HS-5 (cell line): ENCODE measurements at places on chromosomes 16 and 17.

DNA sequence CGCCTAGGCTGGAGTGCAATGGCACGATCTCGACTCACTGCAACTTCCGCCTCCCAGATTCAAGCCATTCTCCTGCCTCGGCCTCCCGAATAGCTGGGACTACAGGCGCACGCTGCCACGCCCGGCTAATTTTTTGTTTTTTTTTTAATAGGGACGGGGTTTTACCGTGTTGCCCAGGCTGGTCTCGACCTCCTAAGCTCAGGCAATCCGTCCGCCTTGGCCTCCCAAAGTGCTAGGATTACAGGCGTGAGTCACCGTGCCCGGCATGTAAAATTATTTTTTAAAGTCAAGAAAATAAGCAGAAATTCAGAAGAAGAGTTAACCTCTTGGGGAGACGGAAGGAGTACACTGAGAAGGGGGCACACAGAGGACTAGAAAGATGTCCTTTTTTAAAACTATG, 27.5 kb downstream of the CDYL2 start:
- DNase-seq: no peak

GRCh38 chr17:1871756-1872155, 42.0 kb downstream of the RPA1 start:
- no peak for DNase-seq

- no peak for DNase-seq
Measured at GRCh38 chr17:60436676-60437075, 14.4 kb downstream of the CHCT1 start.

- DNase-seq: no peak
Measured at GRCh38 chr16:60458255-60458654, 1578.0 kb downstream of the CDH8 start.

DNA sequence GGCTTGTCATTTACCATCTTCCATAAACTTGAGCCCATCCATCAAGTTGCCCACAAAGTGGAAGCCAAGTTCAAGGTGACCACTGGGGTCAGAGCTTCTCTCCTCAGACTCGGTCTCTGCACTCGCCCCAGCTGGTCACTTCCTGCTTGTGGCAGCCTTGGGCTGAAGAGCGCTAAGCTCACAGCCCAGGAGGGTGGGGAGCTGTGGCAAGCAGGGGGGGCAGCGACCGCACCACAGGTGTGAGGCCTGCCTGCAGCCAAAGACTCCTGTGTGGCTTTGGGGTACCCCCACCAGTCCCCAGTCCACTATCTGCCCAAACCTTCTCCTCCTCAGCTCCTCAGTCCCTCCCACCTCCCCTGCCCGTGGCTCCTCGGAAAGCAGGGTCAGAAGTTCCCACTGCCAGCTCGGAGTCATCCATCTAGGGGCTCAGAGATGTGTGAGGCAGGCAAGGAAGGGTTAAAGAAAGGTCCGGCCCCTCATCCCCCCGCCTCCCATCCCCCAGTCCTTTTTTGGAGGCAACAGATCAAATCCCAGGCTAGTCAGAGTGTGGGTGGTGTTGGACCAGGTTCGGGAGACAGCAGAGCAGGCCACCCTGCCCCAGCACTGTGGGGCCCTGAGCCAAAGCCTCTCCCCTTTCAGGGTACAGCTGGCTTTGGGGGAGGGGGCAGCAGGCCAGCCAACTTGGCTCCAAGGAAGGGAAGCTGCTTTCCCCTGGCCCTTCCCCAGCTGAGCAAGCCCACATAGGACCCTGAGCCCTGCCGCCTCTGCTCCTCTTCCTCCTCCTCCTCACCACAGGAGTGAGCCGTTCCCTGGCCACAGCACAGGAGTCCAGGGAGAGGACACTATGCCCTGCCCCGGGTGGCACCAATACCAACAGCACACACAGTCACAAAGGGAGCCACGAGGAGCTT, 3.2 kb downstream of the CSF3 start:
- DNase-seq: no peak
